ENCODE measurements at places on chromosomes 1 and 21.

GRCh38 chr1:234617986-234618736 lies 8.2 kb upstream of the IRF2BP2 start:
- no peak for DNase-seq

DNA sequence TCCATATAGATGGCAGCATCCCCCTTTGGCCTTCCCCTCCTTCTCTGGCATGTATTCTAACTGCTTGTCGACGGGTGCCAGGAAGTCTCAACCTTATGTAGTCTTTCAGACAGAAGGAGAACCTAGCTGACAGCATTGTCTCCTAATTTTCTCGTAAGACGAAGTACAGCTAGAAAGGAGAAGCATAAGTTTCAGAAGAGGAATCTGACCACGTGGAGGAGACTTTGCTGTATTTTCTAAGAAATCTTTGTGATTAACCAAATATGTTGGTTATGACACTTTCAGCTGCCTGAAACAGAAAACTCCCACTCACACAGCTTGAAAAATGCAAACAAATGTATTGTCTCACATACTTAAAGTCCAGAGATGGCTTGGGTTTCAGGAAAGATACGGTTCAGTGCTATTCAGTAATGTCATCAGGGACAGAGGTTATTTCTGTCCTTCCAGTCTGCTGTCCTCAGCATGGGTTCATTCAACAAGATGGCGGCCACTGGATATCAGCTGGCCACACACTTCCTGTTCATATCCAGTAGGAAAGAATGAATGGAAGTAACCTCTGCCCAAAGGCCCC lies 109.5 kb upstream of the ZNF648 start:
- DNase-seq: no peak

DNA sequence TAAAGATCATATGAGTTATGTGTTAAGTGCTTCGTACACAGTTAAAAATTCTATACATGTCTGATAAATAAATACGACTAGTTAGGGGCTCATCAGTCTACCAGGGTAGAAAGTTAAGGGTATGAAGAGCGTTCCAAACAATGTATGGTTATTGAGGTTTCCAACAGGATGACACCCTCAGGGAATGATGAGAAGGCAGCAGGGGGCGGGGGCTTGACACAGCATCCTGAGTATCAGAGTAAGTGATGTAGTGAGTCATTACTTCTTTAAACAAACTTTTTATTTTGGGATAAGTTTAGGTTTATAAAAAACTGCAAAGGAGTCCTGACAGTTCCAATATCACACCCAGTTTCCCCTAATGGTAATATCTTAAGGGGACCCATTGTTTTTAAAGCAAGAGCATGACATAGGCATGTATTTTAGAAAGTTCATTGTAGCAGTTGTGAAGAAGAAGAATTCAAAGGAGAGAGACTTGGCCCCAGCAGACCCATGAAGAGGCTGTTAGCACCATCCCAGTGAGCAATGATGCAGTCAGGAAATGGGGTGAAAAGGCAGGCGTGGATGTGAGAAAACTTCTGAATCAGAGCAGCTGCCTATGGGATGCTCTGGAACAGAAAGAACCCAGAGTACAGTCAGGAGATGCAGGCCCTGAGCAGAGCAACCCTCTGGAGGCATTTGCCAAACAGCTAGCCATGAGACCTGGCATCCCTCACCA lies 15.0 kb upstream of the PSMB2 start:
- no peak for DNase-seq

GRCh38 chr21:33760641-33761440 lies 118.5 kb downstream of the ITSN1 start:
- no peak for DNase-seq

GRCh38 chr21:35754583-35754982 lies 305.7 kb downstream of the SETD4 start:
- no peak for DNase-seq

GRCh38 chr1:29569971-29570634 lies 333.8 kb downstream of the PTPRU start:
- no peak for DNase-seq

GRCh38 chr1:7912145-7912544 lies 28.5 kb downstream of the TNFRSF9 start:
- no peak for DNase-seq

- no peak for DNase-seq
These were observed 16.0 kb downstream of the PSRC1 start for GRCh38 chr1:109266965-109267364.

GRCh38 chr1:203426870-203427269 lies 48.7 kb upstream of the PRELP start:
- DNase-seq: no peak

- no peak for DNase-seq
These were observed 170.2 kb upstream of the NFIA start for GRCh38 chr1:60911966-60912697.

DNA sequence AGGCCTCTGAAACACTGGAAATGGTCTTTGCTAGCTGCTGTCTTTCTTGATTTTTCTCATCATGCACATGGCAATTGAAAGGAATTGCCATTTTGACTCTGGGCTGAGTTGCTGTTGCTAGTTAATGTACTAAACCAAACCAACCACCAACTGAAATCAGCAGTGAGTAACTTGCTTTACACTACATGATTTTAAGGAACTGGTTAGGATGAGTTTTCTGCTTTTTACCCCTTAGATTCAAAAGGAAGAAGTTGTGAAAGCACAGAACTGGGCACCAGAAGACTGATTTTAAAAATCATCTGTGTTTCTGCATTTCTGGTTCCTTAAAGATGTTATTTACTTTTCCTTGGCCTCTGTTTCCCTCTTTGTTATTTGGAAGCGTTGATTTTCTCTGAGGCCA lies 361.9 kb downstream of the HLX start:
- no peak for DNase-seq

- DNase-seq: no peak
These were observed 136.7 kb upstream of the ETV3 start for GRCh38 chr1:157274698-157275534.

DNA sequence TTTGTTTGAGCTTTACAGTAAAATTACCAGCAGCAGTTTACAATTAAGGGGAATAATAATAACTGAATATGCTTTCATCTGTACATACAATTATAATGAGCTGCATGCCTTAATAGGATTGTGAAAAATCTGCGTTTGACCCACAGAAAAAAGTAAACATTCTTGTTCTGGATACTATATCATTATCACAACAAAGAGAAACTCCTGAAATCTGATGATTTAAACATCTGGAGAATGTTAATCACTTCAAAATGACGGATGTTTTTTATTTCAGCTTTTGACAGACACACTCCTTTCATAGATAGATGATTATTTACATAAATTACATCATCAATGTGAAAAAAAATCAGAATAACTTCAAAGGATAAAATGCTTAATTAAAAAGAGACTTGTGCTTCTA lies 58.5 kb downstream of the TYW3 start:
- DNase-seq: no peak

DNA sequence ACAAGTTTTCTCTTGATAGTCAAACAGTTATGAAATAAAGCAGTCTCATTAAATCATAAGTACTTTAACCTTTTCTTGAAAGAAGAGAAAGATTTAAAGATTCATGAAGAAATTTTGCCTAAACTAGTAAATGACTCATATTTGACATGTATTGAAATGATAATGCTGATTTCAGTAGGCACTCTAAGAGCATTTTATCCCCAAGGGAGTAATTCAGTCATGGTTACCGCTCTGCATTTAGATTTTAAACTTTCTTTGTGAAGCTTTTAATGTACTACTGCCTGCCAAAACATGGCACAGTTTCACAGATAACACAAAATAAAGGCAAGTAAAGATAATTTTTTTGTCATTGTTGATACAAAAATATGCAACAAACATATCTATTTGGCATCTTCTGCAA lies 6.8 kb downstream of the USH2A start:
- DNase-seq: no peak

DNA sequence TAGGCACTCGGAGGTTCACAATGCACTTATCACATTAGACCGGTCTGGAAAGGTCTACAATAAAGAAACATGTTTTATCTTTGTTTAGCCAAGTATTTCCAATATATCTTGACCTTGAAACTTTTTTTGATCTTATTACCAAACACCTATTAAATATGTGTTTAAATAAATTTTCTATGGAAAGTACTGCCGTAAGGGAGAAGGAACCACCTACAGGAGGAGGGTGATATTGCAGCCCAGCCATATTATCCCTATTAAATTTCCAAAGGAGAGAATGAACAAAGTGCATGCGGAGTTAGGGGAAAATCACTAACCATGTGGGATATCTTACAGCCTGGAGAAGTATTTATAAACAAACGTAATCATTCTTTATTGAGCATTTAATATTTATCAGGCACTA lies 14.5 kb downstream of the BRINP2 start:
- DNase-seq: no peak

- DNase-seq: no peak
These were observed 8.7 kb upstream of the LRRC71 start for GRCh38 chr1:156911577-156912298.

- no peak for DNase-seq
These were observed 159.5 kb upstream of the KCTD3 start for GRCh38 chr1:215407575-215407974.

DNA sequence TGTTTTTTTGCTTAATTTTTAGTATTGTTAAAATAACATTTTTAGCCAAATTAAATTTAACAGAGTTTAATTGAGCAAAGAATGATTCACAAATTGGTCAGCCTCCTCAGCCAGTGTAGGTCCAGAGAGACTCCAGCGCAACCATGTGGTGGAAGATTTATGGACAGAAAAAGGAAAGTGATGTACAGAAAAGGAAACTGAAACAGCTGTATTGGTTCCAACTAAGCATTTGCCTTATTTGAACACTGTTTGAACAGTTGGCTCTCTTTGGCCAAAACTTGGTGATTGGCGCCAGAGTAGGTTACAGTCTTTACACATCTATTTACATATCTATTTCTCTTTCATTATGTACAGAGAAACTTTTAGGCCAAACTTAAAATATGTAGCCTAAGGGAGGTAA lies 19.4 kb downstream of the RPS6KC1 start:
- DNase-seq: peak; percentile 96

DNA sequence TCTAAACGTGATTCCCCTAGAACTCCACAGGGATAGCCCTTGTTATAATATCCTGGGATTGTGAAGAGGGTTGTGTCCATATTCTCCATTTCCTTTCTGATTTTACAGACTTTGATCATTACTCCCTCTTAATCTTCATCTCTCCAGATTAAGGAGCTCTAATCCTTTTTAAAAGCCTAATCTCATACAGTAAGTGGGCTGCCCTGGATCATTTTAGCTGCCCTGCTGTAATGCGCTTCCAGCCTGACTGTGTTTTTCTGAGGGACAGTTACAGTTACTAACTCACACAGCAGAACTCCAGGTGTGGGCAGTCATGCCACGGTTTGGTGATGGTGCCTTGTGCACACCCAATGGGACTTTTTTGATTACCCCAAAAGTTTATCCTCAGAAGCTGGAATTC lies 33.5 kb downstream of the PROX1 start:
- no peak for DNase-seq

- no peak for DNase-seq
These were observed 39.0 kb downstream of the SNAP47 start for GRCh38 chr1:227774051-227774731.

DNA sequence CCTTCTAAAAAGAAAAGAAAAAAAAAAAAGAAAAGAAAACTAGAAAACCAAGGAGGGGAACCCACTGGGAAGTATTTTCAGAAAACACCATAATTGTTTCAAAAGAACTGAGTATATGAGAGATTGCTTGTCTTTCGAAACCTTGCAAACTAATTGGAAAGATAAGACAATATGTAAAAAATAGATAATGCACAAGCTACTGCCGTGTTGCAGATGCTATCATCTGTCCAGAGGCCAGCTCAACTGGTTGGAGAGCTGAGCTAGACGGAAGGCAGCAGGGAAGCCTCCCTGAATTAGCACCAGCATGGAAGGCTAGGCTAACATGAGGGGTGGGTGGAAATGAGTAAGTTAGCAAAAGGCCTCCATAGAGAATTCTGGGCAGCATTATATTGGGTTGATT lies 16.2 kb upstream of the CACHD1 start:
- DNase-seq: no peak

DNA sequence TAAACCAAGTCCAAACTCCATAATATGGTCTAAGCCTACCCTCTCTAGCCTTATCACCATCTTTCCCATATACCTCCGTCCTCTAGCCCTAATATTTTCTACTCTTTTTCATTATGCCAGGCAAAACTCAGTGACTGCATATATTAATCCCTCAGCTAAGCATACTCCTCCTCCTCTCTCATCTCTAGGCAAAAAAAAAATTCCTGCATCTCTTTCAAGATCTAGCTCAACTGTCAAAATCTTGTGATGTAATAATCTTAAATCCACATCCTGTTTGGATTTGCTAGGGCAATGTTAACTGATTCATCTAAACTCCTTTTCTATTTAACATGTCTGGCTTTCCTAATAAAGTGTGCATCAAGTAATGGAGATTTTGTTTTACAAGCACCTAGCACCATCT lies 20.4 kb downstream of the PRPF38A start:
- DNase-seq: no peak

- no peak for DNase-seq
These were observed 19.6 kb downstream of the CCDC30 start for GRCh38 chr1:42482635-42483153.

- no peak for DNase-seq
These were observed 923 bp upstream of the IFNGR2 start for GRCh38 chr21:33402001-33402979.

GRCh38 chr1:63782982-63783381 lies 9.2 kb downstream of the ROR1 start:
- no peak for DNase-seq

- no peak for DNase-seq
These were observed 124.7 kb downstream of the TNFSF18 start for GRCh38 chr1:172926070-172926469.

DNA sequence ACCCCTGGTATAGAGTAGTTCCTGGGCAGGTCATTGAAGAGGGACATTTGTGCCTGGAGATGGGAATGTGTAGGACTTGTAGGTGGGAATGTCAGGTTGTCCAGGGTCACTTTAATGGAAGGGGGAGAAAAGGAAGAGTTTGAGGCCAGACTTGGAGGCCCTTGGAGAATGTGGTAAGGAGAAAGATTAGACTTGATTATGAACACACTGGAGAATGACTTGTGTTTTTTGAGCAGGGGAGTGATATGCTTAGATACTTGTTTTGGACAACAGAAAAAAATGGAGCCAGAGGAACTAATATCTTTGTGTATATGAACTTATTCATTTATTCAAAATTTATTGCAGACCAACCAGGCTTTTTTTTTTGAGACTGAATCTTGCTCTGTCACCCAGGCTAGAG lies 17.9 kb downstream of the ELAPOR1 start:
- no peak for DNase-seq

DNA sequence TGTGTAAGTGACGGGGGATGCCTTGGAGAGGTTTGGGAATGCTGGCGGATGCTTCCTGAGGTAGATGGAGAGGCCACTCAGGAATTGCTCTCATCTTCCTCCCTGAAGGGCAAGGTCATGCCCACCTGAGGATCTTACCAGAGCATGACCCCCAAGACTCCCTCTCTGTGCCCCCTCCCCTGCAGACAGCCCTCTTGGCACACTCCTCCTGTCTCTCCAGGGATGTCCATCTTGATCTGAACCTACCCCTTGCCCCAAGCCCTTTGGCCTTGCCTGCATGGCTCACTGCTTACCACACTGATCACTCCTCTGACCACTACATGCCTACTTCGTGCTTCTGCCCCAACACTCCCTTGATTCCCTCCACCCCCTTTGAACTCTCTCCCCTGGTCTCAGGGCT lies 17.9 kb upstream of the MPL start:
- DNase-seq: no peak

Data from LNCaP clone FGC (cell line).